ENCODE measurements at places on chromosomes 2 and 18.

DNA sequence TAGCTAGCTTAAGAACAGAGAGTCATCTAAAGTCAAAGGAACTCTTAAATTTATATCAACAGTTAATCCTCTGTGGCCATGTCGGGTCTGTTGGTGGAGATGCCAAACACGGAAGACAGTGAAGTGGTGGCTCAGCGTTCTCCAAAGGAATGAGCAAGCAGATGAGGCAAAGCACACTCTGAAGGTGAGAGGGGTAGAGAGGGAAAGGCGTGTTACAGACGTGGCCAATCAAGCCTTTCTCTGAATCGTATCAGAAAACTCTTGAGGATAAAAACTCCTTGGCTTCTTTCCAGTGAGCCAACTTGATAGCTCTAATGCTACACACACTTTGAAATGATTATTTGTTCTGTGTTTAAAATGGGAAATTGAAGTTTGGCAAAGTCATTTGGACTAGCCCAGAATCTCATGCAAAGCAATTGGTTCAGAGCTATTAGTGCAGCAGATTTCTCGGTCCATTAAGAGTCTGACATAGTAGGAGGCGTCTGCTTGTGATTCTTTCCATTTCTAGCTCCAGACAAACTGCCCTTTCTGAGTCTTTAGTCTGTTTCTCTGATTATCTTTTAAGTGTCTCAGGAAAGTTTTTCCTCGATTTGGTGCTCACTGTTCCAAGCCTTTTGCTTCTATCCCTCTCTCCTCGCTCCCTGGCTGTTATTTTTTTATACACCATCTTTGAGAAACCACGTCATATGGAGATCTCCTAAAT lies 57.5 kb upstream of the CPO start:
- DNase-seq, result no peak

- DNase-seq, result no peak
Measured at GRCh38 chr18:14940735-14941134, 192.8 kb downstream of the ANKRD30B start.

DNA sequence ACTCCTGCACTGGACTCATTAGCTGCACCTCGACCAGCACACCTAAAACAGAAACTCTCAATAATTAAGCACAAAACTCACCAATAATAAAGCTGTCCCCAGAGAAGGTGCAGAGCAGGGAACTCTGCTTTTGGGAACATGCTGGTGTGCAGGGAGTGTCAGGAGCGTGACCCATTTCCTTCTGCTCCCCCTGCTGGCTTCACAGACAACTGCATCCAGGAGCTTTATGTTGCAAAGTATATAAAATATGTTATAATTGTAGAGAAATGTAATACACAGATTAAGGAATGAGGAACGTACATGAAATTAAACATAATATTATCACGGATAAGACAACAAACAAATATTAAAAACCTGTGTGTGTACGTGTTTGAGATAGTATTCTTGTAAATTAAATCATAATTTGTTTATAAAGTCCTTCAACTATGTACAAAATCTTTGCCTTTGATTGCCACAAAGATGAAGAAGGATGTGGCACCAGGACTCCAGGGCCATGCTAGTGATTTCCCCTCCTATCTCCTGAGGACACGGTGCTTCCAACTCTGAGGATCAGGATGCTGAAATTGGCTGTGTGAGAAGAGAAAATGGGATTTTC lies 68.6 kb upstream of the MAL start:
- peak; percentile 5 for DNase-seq

DNA sequence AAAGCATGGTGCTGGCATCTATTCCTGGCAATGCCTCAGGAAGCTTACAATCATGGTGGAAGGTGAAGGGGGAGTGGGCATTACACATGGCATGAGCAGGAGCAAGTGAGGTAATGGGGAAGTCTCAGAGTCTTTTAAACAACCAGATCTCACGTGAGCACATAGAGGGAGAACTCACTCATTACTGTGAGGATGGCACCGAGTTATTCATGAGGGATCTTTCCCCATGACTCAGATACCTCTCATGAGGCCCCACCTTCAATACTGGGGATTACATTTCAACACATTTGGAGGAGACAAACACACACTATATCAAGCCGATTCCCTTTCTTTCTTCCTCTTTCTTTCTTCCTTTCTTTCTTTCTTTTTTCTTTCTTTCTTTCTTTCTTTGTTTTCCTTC lies 47.9 kb upstream of the FANCL start:
- no peak for DNase-seq

DNA sequence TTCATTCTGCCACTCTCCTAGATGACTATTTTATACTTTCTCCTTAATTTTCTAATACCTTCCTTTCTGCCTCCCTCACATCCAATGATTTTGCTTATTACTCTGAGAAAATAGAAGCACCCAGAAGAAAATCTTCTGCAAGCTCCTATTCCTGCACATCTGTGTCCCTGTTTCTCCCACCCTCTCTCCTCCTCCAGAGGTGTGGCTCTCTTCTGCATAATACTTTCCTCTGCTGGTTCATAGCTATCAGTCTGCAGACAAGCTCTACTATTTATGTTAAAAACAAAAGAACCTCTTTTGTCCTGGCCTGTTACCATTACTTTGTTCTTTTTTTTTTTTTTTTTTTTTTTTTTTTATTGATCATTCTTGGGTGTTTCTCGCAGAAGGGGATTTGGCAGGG lies 34.3 kb downstream of the ACSL3 start:
- DNase-seq, result no peak

DNA sequence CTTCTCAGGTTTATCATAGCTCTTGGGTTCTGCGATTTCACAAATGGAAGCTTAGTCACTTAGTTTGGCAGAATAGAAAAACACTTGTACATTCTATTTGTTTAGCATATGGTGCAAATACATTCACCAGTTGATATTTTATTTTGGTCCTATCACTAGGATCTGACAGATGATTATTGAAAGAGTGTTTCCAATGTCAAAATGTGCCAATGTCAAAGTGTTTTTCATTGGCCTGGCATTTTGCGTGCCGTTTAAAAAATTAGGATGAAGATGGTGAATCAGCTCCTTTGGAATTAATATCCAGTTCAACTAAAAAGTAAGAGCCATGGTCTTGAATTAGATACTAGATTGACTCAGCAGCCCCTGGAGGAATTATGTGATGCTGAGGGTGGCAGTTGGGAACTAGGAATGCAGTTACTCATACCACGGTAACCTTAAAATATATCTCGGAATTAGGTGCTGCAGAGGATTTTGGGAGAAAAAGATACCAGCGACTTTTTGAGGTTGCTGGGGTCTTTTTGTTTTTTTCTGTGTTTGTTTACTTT lies 87.0 kb downstream of the SPHKAP start:
- DNase-seq, result no peak

DNA sequence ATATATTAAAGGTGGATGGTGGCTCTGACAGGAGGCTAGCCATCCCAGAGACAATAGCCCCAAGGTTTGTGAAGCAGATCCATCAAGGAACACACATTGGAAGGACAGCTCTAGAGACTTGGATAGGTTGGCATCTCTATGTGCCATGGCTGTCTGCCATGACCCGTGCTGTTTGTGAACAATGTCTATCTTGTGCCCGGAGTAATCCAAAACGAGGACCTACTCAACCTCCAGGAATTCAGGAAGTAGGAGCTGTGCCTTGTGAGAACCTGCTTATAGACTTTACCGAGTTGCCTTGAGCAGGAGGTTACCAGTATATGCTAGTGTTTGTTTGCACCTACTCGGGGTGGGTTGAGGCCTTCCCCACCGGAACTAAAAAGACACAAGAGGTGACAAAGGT lies 43.1 kb upstream of the SELENOI start:
- DNase-seq, result no peak

DNA sequence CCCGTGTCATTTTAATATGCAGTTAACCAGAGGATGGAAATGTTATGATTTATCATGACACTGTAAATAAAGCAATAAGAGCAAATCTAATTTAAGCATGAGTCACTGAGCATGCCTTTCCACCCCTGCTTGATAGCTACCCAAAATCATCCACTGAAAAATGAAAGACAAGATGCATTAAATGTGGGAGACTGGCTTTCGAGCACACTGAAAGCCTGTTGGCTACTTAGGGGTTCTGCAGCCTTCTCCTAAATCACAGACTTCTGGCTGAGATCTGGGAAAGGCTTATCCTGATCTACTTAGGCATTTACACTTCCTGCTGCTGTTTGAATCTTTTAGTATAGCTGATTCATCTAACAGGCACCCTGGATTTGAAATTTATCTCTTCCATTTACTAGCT lies 778.3 kb upstream of the CDH7 start:
- DNase-seq, result no peak

- no peak for DNase-seq
Measured at GRCh38 chr2:7508296-7508943, 591.2 kb downstream of the RNF144A start.

DNA sequence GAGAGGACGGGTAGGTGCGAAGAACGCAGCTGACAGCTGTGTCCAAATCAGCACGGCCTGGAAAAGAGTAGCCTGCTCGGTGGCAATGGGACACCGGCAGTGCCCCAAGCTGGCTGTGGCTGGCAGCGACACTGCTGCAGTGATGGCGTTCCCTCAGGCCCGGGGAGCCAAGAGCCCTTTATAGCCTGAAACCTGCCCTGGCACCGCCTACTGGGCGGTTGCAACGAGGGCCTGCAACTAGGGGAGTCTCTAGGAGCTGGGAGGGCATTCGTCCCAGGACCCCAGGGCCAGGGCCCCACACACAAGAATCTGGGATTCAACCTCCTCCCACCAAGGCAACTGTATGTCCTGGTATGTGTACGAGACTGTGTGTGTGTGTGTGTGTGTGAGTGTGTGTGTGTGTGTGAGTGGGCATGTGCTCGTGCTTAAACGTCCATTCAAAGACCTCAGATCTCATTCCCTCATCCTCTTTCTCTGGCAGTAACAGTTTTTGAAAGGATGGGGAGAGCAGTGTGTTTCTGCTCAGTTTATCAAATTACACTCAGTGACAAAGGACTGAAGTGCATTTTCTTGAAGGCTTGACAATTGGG lies 6.8 kb upstream of the CYP26B1 start:
- DNase-seq, result no peak

DNA sequence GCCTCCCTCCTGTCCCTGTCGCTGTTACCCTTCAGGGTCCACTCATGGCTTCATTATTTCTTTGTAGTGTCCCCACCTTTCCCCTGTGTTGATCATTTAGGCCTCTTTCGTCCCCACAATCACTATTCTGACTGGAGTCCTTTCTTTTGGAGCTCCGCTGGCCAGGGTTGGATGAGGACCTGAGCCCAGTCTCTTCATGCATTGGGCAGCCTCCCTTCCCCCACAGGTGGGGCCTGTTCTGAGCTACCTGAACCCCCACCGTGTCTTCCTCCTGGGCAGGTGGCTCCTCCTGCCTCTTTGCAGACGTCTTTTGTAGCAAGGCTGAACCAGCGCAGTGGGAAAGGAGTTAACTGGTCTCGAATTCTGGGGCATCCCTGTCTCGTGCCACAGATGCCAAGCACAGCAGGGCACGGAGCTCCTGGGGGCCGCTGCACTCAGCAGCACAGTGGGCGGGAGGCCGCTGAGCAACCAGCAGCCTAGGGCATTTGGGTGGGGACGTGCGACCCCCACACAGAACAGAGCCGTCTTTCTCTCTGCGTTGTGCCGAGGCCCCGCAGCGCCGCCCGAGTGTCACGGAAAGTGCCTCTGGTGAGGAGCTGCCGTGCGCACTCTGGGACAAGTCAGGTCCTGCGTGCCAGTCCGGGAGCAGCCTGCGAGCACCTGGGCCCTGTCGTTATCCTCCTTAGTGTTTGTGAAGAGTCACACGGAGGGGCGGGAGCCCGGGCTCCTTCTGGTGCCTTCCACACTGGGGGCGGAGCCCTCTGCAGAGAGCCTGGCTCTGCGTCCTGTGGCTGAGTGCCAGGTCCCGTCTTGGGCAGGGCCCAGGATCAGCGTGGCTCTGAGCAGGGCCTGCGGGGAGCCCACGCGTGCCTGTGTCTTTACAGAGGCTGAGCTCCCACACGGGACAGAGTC lies 130.1 kb downstream of the NFATC1 start:
- DNase-seq, result no peak

GRCh38 chr2:190584980-190585661 lies 50.6 kb upstream of the NEMP2 start:
- DNase-seq, result no peak

DNA sequence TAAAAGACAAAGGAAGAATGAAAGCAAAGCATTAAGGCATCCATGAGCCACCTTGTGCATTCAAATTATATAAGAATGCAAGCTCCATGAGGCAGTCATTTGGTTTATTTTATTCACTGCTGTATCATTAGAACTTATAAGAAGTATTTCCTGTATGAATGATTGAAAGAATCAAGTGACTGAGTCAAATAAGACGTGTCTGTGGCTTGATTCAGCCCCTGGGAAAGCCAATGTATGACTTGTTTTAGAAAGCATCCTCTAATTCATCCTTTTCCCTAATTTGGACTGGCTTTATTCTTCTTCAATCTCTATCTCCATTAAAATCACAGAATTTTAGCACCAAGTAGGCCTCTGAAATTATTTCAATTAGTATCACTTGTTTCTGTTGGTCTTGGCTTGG lies 461.1 kb downstream of the LPIN1 start:
- no peak for DNase-seq

DNA sequence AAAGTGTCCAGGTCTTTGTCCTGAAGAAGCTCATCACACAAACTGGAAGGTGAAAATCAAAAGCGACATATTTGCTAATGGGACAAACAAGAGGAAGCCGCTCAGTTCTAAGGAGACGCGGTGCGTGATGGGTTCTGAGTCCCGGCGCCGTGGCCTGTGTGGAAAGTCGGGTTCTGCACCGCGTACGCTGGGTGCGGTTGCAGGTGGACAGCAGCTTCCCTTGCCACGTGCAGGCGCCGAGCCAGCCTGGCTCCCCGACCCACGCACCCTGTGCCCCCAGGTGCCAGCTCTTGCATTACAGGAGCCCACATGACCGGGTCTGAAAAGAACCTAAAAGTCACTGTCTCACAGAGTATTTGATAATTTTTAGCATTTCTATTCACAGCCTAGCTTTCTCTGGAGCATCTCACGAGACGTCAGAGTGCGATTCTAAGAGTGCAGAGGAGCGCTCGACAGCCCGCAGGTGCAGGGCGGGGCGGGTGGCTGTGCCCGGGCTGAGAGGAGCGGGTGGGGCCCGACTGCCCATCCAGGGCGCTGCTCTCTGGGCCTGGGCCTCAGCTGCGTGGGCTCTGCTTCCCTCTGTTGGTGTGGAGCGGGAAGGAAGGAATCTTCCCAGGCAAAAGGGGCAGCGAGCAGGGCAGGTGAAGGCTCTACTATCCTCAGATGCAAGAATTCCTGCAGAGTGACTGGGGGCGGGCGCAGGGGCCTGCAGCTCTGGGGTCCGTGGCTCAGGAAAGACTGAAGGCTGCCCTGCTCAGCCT lies 39.4 kb downstream of the MYT1L start:
- DNase-seq, result peak; percentile 71

DNA sequence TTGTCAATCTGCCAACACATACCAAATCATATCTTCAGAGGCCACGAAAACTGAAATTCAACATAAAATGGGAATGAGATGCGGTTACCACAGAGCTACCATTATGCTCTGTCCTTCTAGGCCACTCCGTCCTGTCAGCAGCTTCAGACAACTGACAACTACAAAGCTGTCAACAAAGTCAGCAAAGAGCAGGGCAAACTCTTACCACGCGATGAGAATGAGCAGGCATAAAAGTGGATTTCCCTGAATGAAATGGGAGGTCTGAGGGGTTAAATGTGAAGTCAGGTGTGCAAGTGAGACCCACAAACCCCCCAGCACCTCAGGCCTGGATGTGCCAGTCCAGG lies 130.1 kb downstream of the LNPK start:
- DNase-seq, result no peak

GRCh38 chr2:126748188-126748760 lies 92.3 kb downstream of the GYPC start:
- DNase-seq, result no peak

- DNase-seq, result no peak
Measured at GRCh38 chr2:119537792-119538191, 6.5 kb upstream of the CFAP221 start.

GRCh38 chr2:47699533-47700215 lies 83.3 kb upstream of the MSH6 start:
- no peak for DNase-seq

GRCh38 chr2:53572696-53573095 lies 194.9 kb upstream of the CHAC2 start:
- no peak for DNase-seq
